ENCODE measurements at places on chromosomes 5 and 9.

GRCh38 chr9:93207860-93208734 lies 24.2 kb downstream of the WNK2 start:
- DNase-seq = no peak

DNA sequence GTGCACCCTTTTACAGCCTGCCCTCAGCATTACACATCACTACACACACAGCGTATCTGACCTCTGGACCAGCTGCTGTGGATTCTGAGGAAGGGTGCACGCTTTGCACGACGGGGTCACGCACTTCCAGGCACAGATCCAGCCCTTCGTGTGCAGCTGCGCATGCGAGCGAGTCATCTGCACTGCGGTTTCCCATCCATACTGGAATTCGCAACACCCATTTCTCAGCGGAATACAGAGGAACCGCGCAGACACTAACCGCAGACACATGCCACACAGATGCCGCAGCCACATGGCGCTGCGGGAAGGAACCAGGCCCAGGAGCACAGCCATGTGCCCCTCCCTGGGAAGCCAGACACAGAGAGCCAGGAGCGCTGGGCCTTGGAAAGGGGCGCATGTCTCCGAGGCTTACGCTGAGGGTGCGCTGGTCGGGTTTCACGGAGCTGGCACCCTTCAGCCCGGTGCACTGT lies 43.5 kb downstream of the PNPLA7 start:
- no peak for DNase-seq

DNA sequence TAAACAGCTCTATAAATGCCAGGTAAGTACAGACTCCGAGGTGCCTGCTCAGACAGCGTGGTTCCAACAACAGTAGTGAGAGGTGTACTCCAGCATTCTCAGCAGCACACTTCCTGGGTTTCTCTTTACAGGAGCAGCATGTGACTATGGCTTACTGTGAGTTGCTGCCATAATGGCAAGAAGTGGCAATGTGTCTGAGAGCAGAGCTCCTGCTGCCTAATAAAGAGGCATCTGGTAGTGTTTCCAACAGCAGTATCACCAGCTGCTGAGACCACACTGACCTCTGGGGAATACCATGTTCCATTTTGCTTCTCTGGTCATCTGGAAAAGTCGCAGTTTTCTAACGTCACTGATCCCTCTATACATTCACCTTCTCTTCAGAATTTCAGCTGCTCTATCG lies 398.2 kb downstream of the SLCO4C1 start:
- no peak for DNase-seq

- DNase-seq = no peak
These were observed 57.5 kb upstream of the TLX3 start for GRCh38 chr5:171251519-171251918.

DNA sequence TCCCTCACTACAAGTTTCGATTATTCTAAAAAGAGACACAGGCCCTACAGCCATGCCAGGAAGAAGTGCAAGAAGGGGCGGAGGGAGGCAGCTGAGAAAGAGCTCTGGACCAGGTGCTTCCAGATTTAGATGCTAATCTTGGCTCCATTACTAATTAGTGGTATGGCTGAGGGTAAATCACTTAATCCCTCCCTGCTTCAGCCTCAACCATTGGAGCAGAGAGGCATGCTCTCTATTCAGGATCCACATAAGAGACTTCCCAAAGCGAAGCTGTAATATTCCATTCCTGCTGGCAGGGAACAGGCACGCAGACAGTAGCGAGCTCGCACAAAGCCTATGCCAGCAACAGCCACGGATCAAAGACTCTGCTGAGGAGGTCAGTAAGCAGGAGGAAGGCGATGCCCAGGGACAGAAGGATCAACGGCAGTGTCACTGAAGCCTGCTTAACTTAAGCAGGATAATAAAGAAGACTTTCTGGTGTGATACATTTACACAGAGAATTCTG lies 24.2 kb downstream of the LIFR start:
- DNase-seq = no peak

DNA sequence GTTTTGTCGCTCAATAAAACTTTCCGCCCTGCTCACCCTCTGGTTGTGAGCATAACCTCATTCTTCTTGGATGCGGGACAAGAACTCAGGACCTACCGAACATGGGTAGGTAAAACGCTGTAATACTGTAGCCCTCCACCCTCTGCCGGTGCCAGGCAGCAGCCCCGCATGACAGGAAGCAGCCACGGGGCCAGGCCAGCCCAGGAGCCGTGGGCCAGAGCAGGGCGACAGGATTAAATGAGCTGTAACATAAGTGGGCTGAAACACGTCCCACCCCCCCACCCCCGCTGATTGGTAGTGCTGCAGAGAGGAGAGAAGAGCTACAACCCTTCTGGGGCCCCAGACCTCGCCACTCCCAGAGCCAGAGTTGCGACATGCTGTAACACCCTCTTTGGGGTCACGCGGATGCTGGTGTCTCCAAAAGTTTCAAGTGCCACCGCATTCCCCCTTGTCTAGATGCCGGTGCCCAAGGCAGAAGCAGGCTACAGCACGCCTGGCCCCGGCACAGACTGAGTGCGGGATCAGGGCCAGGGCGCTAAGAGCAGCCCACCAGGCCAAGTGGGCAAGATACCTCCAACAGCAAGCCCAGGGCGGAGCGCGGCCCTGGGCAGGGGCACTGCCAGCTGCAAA lies 81.8 kb downstream of the FBXW11 start:
- no peak for DNase-seq

DNA sequence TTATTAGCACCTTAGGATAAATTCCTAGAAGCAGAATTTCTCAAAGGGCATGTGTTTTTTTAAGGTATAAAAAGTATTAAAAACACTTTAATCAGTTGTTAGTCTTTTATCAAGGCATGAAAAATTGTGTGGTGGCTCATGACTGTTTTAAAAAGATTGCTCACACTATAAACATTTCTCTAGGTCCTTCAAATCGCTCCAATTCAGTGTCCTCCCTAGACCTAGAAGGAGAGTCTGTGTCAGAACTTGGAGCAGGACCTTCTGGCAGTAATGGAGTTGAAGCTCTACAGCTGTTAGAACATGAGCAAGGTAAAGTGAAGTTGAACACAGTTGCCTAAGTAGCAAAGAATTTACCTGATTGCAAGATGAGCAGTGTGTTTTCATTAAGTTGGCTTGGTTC lies 62.0 kb downstream of the GAPVD1 start:
- DNase-seq = no peak

GRCh38 chr5:90810211-90810610 lies 251.6 kb downstream of the ADGRV1 start:
- no peak for DNase-seq

GRCh38 chr9:118975736-118976135 lies 393.5 kb downstream of the BRINP1 start:
- no peak for DNase-seq

DNA sequence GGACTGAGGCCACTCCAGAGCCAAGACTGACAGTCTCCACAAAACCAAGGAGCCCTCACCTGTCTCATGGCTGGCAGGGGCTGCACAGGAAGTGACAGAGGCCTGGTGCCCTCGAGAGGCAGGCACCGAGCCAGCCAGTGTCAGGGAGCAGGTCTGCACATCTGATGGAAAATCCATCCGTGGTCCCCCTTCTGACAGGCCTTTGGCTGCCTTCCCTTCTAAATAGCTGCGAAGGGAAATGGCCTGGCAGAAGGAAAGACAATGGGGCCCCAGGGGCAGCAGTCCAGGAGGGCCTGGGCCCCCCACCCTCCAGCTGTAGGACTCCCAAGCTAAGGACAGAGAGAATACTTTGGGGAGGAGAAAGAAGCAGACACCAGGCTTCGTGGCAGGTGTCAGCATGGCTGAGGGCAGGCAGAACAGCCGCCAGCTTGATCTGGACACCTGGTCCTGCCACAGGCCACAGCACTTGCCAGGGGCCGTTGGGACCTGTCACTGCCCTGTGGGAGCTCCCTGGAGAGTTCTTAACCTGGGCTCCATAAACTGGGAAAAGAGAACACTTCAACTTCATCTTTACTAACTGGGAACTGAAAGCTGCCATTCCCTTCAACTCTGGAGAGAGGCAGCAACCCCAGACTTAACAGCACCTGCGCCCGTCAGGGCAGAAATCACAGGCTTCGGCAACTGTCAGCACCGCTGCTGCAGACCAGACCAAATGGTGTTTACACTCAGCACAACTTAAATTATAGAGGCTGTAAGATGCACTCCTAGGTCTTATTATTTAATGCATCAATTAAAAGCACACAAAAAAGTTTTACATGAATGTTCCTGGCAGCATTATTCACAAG lies 22.0 kb downstream of the ADAMTS2 start:
- no peak for DNase-seq
